Renal cortex interstitium (tissue), 15 donors: ENCODE measurements at places on chromosomes 6 and 20. TPM values are rescaled to one million over a fixed set of nuclear protein-coding genes. Genes with fewer than 3 reads are reported as not detected.

PRSS35 gene
- polyA plus RNA-seq: 38.7 TPM

- no peak for DNase-seq
Observed at GRCh38 chr6:142530566-142530965, 228.8 kb downstream of the ADGRG6 start.

DNA sequence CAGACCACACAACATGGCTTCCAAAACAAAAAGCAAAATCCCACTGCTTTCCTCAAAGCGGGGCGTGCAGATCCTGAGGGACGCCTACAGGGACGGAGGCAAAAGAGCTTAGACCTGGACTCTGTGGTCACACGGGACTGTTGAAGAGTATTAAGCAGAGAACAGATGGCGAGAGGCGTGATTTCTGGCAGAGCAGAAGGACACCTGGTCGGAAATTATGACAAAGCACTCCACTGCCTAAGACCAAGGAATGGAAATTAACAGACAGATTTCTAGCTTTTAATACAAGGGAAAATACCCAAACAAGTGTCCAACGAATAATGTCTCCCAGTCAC is 15.4 kb downstream of the CST7 start:
- DNase-seq: no peak

DNA sequence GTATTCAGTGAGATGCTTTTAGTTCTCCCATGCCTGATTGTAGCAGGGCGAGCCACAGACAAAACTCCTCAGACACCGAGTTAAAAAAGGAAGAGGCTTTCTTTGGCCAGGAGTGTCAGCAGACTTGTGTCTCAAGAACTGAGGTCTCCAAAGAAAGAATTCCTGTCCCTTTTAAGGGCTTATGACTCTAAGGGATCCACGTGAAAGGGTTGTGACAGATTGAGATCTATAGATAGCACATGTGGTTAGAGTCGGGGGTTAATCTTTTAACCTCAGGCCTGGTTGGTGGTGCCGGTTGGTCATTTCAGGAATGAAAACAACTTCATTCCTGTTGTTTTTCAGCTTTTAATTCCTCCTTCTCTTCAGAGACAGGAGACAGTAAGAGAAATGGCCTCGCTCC is 168.8 kb upstream of the GRIK2 start:
- DNase-seq: no peak

- DNase-seq: no peak
Observed at GRCh38 chr20:60068509-60068908, 110.3 kb downstream of the CDH26 start.

TFAP2C gene
- polyA plus RNA-seq: 0.65 TPM

TSPO2 gene
- 1.1 TPM for polyA plus RNA-seq

DNA sequence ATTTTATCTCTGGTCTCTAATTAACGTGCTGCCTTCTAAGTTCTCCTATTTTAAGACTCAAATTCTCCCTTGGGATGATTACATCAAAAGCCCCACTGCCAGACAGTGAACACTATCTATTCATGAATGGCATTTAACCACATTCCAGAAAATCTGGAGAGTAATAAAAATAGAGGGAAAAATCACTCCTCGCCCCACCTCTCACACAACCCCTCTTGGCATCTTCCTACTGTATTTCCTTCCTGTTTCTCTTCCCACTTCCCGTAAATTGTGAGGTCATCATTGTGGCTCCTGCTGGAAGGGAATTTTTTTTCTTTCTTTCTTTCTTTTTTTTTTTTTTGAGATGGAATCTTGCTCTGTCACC is 31.5 kb downstream of the RAB44 start:
- DNase-seq: no peak

DNA sequence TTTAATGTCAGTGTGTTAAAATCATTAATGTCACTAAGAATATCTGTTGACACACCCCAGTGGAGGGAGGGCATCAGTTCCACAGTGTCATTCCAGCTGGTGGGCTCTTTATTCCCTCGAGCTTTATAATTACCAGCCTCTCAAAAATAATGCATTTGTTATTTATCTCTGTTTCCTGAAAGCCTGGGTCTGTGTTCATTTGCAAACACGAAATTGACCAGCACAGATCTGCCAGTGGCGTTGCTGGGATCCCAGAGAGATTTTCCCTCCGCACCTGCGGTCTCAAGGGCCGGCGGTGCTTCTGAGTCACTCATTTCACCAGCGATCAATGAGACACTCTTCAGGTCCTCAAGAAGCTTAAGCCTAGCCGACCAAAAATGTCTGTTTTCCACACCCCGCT is 5.7 kb upstream of the PYGB start:
- no peak for DNase-seq

DNA sequence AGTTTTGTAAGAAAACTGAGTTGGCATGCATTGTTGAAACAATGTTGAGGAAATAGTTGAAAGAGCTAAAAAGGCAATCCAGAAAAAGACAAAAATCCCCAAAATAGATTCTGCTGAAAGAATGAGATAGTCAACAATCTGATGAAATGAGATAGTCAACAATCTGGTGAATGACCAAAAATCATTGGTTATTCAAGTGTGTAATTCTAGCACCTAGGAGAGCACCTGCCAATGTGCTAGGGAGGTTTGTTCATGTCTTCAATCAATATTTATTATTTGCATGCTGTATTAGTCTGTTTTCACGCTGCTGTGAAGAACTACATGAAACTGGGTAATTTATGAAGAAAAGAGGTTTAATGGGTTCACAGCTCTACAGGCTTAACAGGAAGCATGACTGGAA is 307.1 kb upstream of the HSF2 start:
- DNase-seq: no peak

- no peak for DNase-seq
Observed at GRCh38 chr20:6689339-6689973, 78.0 kb upstream of the BMP2 start.

ANGPT4 gene
- polyA plus RNA-seq: 0.20 TPM

AGPAT4 gene
- polyA plus RNA-seq: 26.5 TPM

- no peak for DNase-seq
Observed at GRCh38 chr20:33667676-33668465, 1.1 kb downstream of the ACTL10 start.

RAB44 gene
- 0.08 TPM for polyA plus RNA-seq

- no peak for DNase-seq
Observed at GRCh38 chr6:52588710-52589091, 11.8 kb upstream of the TRAM2 start.
